ENCODE measurements at places on chromosomes 3 and 15.

GRCh38 chr15:62135532-62136134, 29.5 kb downstream of the C2CD4B start:
- peak; percentile 73 for DNase-seq

DNA sequence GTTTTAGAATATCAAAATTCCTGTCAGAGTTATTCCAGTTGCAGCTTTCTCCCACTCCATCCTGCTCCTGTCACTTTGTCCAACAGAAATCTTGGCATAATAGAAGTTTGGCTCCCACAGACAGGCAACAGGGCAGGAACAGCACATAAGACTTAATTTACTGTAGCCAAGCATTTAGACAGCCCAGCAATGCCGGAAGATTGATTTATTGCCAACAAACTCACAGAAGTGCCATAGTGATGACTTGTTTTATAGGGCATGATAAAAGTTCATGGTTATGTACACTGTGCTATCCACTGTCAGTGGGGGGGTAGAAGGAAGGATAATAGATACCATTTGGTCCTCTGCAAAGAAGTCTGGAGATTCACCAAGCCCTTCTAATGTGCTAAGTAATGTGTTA, 98.3 kb upstream of the CBLB start:
- peak; percentile 52 for DNase-seq

DNA sequence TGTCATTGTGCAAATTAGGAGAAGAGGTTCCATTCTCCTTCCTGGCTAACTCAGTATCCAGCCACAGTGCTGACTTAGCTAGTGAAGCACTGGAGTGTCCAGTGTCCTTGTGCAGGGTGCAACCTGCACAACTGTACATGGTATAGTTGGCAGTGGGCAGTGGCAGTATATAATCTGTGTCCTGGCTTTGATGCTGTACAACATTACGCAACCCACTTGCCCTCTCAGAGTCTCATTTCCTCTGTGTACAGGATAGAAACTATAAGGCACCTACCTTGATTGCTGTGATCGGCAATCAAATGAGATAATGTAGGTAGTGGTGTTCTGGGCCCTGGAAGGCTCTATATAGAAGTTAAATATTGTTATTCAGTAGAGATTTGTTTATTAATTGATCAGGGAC, 333.6 kb downstream of the CLSTN2 start:
- no peak for DNase-seq

GRCh38 chr3:183854318-183855035, 29.1 kb upstream of the MAP6D1 start:
- DNase-seq: no peak

DNA sequence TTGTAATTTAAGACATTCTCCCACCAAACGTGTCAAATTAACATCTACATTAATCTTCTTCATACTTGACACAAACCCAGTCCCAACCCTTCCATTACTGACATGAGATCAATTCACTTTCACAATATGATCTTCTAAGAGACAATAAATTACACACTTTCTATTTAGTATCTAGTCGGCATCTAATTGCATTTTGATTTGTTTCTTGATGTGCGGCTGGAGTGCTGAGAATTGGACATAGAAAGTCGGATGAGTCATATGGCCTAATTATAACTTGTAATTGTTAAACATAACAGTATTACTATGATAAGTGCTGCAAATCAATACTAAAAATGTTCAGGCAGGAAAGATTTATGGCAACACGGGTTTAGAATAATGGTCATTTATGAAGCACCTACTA, 78.4 kb upstream of the RORA start:
- DNase-seq: no peak

- DNase-seq: no peak
Observed at GRCh38 chr3:5165698-5166097, 21.8 kb upstream of the EDEM1 start.

GRCh38 chr15:26260517-26261133, 397.5 kb upstream of the ATP10A start:
- peak; percentile 3 for DNase-seq

GRCh38 chr3:143036557-143036956, 35.2 kb downstream of the U2SURP start:
- DNase-seq: no peak

GRCh38 chr3:193350744-193351143, 27.8 kb downstream of the ATP13A5 start:
- DNase-seq: no peak

- DNase-seq: no peak
Observed at GRCh38 chr3:25662736-25663320, 1.9 kb downstream of the TOP2B start.

DNA sequence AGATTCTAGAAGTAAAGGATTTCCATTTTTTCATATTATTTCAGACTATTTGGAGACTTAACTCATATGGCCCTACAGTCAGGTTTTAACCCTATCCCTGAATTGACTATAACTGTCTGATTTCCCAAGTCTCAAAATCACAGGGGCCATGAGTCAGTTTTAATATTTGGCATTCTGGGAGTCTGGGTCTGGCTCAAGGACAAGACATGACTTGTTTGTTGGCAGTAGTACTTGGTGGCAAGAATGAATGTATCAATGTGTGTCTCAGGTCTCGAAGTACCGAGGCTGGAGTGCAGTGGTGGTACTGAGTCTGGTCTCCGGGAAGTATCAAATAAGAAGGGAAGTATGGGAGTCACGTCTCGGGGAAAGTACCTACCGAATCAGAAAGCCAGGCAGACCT, 10.8 kb downstream of the UMPS start:
- no peak for DNase-seq

- peak; percentile 59 for DNase-seq
Observed at GRCh38 chr3:171620825-171621434, 160.7 kb upstream of the TNIK start.

GRCh38 chr3:77014226-77014625, 25.7 kb upstream of the ROBO2 start:
- no peak for DNase-seq

DNA sequence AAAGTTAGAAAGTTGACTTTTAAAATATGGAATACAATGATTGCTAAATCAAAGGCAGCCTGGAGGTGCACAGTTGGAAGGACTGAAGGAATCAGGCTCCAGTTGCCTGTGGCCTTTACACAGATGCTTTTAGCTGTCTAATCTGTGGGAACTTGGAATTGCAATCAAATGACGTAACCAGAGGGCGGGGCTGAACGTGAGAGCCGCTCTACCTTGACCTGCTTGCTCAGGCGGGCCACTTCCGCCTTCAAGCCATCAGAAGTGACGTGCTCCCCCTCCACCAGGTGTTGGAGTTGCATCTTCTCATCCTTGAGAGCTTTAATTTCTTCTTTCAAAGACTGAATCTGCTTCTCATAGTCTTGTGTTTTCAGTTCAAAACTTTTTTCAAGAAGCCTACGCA, 37.7 kb upstream of the GNB5 start:
- DNase-seq: peak; percentile 48

GRCh38 chr15:38707802-38708671, 143.4 kb upstream of the RASGRP1 start:
- peak; percentile 69 for DNase-seq

DNA sequence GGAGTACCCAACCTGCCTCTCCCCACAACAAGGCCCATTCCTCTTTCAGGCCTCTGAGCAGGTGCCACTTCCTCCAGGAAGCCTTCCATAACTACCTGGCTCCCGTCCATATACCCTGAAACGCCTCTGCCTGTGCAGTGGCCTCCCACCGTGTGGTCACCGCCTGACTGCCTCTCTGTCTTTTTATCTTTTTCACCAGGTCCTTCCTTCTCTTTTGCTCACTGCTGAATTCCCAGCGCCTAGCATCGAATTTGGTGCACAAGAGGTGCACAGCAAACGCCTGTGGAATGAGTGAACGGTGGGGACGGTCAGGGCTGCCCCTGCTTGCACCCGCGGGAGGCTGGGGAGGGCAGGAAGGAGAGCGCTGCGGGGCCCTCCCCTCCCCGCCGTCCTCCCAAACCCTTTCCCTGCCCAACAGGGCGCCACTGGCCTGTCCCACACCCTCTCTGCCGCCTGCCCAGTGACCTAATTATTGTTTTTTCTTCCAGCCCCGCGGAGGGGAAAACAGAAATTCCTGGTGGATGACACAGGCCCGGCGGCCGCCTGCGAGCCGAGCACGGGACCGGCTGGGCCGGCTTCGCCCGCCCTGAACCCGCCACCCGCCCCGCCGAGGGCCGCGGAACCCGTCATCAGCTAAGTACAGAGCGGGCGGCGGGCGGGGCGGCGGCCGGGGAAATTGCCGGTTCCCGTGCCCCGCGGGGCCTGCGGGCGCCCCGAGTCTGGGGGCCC, 140.1 kb downstream of the SMAD6 start:
- DNase-seq: peak; percentile 95

DNA sequence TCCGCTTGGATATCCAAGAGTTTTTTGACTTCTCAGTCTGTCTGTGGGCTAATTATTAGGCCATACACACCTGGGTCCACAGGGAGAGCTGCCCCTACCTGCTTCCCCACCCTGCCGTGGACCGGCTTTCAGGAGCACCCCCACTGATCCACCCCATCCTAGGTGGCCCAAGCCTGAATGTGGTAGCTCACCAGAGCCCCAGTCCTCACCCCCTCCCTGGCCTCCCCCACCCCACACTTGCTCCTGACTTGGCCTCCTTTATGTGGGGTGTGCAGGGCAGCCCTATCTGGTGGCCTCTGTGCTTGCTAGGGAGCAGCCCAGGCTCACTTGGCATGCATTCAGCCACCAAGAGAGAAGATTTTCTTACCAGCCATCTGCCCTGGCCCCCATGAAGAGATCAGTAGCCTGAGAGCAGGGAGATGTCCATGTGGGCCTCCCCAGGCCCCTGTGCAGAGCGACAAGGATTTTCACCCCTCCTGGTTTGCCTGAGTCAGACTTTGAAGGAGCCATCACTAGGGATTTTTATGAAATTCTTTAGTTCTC, 11.2 kb downstream of the LRRK1 start:
- DNase-seq: no peak

Measured in EL (cell line).